CD14-positive monocyte (primary cell): ENCODE measurements at places on chromosomes 2 and 18. TPM values are rescaled to one million over a fixed set of nuclear protein-coding genes. Genes with fewer than 3 reads are reported as not detected.

DNA sequence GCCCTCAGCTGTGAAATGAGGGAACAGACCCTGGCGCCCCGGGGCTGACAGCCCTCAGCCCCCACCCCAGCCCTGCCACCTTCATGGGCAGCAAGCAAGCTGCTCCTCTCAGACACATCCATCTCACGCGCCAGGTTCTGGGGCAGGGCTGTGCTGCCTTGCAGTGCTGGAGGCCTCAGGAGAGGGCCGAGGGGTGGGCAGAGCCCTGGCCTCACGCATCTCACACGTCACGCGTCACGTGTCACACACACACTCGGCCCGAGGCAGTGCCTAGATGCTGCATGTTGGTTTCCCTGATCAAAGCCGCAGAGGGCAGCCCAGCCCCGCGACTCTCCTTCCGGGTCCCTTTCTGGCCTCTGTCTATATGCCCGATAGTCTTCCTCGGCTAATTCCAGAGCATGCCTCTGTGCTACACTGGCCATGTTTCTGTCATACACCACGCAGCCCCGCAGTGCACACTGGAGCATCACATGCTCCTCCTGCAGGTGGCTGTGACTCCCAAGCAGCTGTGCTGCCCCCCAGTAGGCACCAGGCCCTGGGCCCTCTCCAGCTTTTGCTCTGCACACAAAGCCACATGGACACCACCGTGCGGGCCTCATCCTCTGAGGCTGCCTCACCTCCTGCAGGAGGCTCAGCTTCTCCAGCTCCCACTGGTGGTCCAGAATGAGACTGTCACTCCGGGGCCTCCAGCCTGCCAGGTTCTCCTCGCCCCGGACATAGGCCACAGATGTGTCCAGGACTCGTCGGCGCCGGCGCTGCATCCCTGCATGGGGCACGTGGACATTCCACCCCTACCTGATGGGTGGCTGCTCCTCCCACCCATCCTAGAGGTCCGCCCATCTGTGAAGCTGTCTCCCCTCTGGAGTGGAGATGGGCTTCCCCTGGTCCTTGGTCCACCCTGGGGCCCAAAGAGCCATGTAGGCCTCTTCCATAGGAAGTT lies 31.4 kb downstream of the AQP12A start:
- H3K4me3 ChIP-seq, result no peak overlapping the region
- no peaks in the 10 kb centered on the region for H3K36me3 ChIP-seq
- H3K27me3 ChIP-seq, result no peaks in the 10 kb centered on the region
- no peak for DNase-seq

DNA sequence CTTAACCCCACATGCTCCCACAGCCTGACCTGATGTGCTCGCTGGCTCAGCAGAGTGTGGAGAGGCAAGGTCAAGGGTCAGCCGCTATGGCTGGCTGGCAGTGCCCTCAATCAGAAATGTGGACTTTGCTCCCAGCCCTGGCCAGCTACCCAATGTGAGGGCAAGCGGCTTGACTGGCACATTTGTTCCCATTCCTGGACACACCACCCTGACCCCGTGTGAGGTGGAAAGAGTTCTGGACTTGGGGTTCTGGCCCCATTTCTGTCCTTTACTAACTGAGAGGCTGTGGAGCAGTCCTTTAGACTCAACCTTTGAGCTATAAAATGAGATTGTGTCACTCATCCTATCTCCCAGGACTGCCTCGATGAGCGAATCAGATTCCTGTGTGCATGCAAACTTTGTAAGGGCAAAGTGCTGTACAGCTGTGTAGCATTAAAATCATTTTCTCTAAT lies 9.1 kb downstream of the THNSL2 start:
- H3K27me3 ChIP-seq, result no peaks in the 10 kb centered on the region
- no peaks in the 10 kb centered on the region for H3K4me1 ChIP-seq
- no peaks in the 10 kb centered on the region for H3K36me3 ChIP-seq
- no peak overlapping the region for H3K27ac ChIP-seq
- DNase-seq, result no peak
- H3K4me3 ChIP-seq, result no peak overlapping the region

GRCh38 chr2:210555555-210555954 lies 844 bp upstream of the CPS1 start:
- H3K4me1 ChIP-seq, result no peaks in the 10 kb centered on the region
- no peaks in the 10 kb centered on the region for H3K36me3 ChIP-seq
- H3K4me3 ChIP-seq, result no peak overlapping the region
- DNase-seq, result no peak
- H3K27ac ChIP-seq, result no peak overlapping the region

THAP4 gene
- polyA plus RNA-seq, result 16.3 TPM

DSG1 gene
- polyA plus RNA-seq, result not detected
